ENCODE measurements at places on chromosomes 11 and 22.

GRCh38 chr11:118640332-118641154, 33.1 kb downstream of the PHLDB1 start:
- DNase-seq = no peak

GRCh38 chr22:42581762-42582716, 28.3 kb downstream of the SERHL2 start:
- DNase-seq = peak; percentile 47

DNA sequence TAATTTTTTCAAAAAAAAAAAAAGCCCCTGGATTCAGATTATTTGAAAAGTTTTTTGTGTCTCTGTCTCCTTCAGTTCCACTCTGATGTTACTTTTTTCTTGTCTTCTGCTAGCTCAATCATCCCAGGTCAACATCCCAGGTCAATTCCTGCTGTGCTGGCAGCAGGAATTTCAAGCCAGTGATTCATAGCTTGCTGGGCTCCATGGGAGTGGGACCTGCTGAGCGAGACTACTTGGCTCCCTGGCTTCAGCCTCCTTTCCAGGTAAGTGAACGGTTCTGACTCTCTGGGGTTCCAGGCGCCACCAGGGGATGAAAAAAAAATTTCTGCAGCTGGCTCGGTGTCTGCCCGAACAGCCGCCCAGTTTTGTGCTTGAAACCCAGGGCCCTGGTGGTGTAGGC, 31.4 kb downstream of the PLAAT5 start:
- no peak for DNase-seq

DNA sequence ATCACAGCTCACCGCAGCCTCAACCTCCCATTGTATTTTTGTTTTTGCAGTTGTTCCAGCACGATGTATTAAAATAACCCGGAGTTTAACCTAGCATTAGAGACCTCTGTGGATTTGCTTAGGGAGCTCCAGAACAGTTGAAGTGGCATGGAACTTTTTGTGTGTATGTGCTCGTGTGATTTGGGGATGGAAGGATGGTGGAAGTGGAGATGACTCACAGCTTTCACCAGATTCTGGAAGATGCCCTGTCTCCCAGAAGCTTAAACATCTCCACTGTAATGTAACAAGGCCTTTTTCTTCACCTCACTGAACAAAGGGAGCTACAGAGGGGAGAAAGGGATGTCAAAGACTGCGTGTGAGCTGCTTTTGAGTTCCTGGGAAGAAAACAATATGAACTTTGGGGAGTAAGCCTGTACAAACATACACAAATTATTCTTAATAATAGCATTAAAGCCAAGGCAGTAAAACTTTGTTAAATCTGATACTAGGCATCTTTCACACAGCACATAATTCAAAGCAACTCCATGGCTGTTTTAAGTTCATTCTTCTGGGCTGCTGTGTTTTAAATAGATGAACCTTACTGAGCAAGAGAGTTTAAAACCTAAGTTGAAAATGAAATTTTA, 226.4 kb downstream of the ADAMTS15 start:
- no peak for DNase-seq

DNA sequence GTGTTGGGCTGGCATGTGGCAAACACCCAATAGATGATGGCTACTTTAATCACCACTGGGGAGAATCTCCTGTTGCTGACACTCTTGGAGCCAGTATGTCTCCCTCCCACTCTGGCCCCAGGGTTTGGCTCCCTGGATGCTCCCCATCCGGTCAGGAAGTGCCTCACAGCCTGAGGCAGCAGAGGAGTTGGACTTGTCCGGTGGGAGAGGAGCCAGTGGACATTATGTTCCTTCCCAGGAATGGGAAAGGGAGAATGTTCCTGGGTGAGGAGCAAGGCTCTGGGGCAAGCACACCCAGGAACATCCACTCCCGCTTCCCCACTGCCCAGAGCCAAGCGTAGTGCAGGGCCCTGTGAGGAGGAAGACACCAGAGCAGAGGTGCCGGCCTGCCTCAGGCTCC, 84.6 kb upstream of the NAV2 start:
- DNase-seq = no peak

- DNase-seq = no peak
These were observed 43.6 kb downstream of the MAPK1 start for GRCh38 chr22:21823740-21824444.

Data from stimulated activated CD4-positive, alpha-beta T cell treated with anti-CD3 and anti-CD28 coated beads, TNF-alpha, amount 100 ng/mL, for 1 hour (primary cell).